ENCODE measurements at places on chromosomes 5 and 9. TPM values are rescaled to one million over a fixed set of nuclear protein-coding genes. Genes with fewer than 3 reads are reported as not detected.

Gene WDR70
- total RNA-seq, result 36.9 TPM

Gene GZMA
- total RNA-seq, result 13.7 TPM

Gene SPATA31A3
- not detected for total RNA-seq

Gene KCNN2
- not detected for total RNA-seq

Gene ZNF483
- total RNA-seq, result 3.4 TPM

Gene MCIDAS
- not detected for total RNA-seq

Gene WDR5
- 43.0 TPM for total RNA-seq

Gene FGF10
- not detected for total RNA-seq

Gene OR1J1
- total RNA-seq, result not detected

Gene CCL19
- total RNA-seq, result not detected

Gene PTPN3
- total RNA-seq, result 0.52 TPM

Gene CPLANE1
- 5.8 TPM for total RNA-seq
